ENCODE measurements at places on chromosomes 12 and 14.

DNA sequence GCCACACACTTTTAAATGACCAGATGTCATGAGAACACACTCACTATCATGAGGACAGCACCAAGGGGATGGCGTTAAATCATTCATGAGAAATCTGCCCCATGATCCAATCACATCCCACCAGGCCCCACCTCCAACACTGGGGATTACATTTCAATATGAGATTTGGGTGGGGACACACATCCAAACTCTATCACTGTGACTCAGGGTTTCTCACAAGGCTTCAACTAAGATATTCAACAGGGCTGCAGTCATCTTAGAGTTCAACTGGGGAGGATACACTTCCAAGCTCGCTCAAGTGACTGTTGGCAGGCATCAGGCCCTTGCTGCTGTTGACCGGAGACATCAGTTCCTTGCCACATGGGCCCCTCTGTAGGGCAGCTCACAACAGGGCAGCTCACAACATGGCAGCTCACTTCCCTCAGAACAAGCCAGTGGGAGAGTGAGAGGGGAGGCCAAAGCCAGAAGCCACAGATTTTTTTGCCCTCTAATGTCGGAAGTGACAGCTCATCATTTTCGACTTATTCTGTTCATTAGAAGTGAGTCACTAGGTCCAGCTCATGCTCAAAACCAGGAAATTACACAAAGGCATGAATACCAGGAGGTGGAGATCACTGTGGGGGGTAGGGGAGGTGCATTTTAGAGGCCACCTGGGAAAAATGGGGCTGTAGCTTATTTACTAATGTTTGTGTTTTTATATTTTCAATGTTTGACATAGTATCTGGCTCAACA, 50.8 kb upstream of the PTHLH start:
- no peak for DNase-seq

DNA sequence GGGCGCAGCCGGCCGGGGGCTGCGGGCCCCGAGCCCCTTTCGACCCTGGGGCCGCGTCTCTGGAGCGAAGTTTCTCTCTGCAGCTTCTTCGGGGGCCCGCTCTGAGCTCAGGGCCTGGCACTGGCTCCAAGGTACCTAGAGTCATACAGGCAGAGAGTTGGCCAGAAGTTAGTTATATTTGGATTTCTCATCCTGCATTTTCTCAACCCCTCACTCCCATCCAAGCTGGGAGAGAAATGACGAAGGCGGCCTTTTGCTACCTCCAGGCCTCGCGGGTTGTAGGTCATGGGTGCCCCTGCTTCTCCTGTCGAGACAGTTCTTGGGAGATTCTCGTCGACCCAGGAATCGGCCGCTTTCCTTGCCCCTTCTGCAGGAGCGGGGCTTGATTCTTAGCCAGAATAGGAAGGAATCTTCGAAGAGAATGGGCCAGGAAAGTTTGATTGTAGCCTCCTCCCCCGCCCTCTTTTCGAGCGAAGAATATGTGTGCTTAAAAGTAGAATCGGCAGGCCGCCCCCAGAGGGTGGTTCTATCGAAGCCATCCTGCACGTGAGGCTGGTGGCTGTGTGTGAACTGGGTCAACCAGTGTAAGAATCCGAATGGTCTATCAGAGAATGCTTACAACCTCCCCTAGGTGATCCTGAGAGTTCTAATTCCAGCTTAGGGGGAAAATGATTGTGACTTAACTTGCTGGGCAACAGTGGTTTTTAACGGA, 785 bp downstream of the MLEC start:
- DNase-seq, result peak; percentile 43

GRCh38 chr12:132444957-132445883, 44.7 kb upstream of the FBRSL1 start:
- peak; percentile 85 for DNase-seq

DNA sequence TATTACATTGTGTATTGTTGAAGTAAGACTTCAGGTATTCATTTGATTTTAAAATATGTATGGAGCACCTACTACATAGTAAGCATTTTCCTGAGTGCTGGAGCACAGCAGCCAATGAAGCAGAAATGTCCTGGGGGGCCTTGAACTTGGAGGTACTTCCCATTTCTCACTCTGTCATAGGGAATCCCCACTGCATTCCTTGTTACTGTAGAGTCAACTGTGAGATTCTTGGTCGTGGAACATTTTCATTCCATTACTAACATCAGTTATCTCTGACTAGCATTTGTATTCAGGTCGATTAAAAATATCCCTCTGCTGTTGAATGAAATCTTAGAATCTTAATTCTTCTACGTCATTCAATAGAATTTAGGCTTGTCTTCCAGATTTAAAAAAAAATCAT, 66.7 kb downstream of the PDE3A start:
- DNase-seq, result no peak

GRCh38 chr14:98371141-98371540, 900.9 kb downstream of the BCL11B start:
- no peak for DNase-seq

Data from activated naive CD8-positive, alpha-beta T cell treated with anti-CD3 and anti-CD28 coated beads for 36 hours (primary cell).